ENCODE measurements at places on chromosomes 7 and 10.

DNA sequence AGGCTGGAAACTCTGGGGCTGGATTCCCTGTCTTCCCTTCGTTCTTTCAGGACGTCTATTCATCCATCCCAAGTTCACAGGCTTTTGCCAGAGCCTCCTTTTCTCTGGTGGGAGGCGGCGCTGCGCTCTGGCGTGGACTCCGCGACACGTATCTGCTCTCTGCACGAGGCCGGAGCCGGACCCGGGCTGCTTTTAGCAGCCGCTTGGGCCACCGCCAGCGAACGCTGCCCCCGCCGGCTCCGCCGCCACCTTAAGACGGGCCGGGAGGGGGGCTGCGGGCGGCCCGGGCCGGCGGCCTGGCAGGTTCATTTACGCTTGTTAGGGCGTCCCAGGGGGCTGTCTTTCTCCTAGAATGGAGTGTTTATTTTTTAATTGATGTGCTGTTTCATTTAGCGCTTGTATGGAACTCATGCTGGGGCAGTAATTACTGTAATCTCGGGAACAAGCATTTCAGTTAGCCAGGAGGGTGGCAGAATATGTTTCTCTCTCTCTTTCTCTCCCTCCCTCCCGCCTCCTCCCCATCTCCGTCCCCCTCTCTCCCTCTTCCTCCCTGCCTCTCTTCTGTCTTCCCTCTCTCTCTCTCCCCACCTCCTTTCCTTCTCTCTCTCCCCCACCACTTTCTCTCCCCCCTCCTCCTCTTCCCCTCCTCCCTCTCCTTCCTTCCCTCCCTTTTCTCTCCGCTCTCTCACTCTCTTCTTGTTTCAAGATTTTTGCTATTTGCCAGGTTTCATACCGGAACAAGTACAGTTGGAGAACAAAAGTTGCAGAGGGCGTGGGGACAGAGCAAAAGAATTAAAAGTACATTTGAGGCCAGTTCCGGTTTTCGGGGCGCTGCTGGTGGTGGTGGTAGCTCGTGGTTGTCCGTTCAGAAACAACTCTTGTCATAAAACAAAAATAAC lies 1.3 kb upstream of the FZD8 start:
- DNase-seq = no peak

DNA sequence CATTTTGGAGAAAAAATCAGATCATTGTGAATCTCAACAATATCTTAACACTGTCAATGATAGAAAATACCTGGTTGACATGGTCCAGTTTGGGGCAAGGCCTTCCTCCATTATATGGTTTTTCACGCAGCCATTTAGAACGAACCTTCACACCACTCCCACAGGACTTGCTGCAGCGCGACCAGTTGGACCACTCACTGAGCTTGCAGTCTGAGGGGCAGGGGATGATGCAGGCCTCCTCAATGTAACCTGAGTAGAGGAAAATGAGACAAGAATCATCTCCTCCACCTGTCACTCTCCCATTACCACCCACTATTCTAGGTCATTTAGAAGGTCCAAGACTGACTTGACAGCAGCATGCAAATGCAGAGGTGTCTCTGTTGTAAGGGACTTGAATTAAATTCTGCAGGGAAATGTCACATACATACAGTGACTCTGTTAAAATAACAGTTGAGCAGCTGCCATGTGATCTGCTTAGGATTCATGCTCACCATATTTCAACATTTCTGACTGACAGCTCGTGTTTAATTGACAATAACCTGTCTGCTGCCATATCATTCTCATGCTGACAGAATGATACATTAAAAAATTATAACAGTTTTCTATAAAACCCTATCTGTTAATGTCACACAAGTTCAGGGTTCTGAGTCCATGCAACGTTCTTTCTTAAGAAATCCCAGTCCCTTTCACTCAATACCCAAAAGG lies 403.0 kb downstream of the THSD7A start:
- DNase-seq = no peak

DNA sequence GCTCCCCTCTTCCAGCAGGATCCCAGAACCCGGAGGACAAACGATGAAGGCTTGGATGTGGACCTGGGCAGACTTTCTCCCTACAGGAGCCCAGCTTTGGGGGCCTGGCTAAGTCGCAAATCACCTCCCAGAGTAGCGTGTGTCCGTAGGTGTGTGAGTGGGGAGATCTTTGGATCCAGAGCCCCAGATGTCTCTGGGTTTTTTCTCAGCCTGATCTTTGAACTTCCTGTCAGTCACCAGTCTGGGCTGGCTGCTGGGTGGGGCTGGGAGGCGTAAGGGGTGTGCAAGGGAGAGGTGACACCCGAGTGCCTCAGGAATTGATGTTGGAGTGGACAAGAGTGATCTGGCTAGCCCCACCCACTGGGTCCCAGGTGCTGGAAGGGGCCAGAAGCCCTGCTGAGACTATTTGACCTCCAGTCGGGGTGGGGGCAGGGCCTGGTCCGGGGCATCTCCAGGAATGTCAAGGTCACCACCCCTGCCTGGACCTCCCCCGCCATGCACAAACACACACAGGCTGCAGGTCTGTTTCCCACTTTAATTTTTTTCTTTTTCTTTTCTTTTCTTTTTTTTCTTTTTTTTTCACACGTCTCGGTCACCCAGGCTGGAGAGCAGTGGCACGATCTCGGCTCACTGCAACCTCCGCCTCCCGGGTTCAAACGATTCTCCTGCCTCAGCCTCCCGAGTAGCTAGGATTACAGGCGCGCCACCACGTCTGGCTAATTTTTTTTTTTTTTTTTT lies at the start of gene MOGAT3:
TSS of gene MOGAT3 (minus strand) at position 175 of the 738 bp plus-strand sequence. CDS start 182 bp downstream, outside the sequence.
- no peak for DNase-seq

- DNase-seq = no peak
Measured at GRCh38 chr7:143013473-143013872, 13.5 kb downstream of the OR9A2 start.

GRCh38 chr7:50397971-50398324 lies 52.2 kb downstream of the FIGNL1 start:
- DNase-seq = no peak

DNA sequence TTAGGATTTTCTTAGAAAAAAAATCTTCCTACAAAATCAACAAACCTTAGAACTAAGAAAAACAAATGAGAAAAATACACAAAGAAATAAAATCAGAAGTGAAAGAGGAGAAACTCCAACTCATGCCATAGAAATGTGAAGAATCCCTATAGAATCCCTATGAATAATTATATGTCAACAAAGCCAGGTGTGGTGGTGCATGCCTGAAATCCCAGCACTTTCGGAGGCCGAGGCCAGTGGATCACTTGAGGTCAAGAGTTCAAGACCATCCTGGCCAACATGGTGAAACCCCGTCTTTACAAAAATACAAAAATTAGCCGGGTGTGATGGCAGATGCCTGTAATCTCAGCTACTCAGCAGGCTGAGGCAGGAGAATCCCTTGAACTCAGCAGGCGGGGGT lies 27.1 kb downstream of the ACSM6 start:
- DNase-seq = no peak

- DNase-seq = no peak
Measured at GRCh38 chr10:126430512-126430911, 42.2 kb upstream of the ADAM12 start.

GRCh38 chr7:29170781-29171180 lies 23.8 kb upstream of the CHN2 start:
- DNase-seq = no peak

- DNase-seq = no peak
Measured at GRCh38 chr7:46713868-46714596, 793.0 kb upstream of the IGFBP3 start.

GRCh38 chr10:13773043-13773442 lies 186.3 kb downstream of the PRPF18 start:
- DNase-seq = no peak

DNA sequence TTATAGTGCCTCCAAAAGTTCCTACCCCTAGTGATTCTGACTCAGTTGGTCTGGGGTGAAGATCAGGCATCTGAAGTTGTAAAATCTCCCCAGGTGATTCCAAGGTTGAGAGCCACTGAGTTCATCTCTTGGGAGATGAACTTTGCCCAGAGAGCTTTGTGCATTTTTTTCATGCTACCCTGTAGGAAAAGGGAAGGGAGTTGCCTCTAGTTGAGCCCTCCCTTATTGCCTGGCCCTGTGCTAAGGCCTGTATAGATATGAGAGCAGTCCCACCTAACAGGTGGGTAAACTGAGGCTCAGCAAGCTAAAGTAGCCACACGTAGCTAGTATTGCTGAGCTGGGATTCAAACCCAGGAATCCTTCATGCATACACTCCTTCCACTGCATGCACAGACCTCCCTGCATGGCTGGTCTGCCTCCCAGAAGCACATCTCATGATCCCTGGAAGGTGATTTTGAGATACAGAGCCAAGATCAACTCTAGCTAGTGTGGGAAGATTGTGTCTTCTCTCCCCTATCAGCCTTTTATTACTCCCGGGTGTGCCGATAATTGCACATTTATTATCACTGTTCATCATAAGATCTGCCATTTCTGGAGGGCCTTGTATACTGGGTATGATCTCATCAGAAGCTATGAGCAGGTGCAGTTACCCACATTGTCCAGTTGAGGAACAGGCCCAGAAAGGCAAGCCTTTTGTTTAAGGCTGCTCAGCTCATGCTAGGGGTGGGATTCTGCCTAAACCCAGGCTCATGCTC lies 47.0 kb downstream of the TBATA start:
- DNase-seq = no peak

DNA sequence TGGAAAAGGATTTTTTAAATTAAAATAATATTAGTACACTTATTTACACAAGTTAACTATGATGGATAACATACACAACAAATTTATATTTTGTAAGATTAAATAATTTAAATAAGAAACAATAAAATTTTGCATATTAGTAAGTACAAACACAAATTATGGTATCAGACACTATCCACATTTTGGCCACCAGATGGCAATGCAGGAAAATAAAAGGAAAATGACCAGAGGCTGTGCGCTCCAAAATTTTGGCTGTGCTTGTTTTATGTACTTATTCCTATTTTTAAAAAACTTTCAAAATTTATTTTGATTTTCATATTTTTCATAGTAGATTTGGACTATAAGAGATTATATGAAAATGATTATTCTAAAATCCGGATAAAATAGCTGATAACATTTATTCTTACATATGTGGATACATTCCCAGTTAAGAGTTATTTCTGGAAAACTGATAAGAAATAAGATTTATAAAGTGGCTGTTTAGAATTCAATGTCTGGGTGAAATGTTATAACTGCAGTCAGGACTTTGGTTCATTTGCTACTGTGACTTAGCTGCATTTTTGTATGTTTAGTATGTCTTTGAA lies 274.7 kb upstream of the HGF start:
- DNase-seq = no peak

- no peak for DNase-seq
Measured at GRCh38 chr7:16365177-16365576, 56.2 kb downstream of the CRPPA start.

- no peak for DNase-seq
Measured at GRCh38 chr10:7192061-7192460, 218.8 kb downstream of the SFMBT2 start.

- no peak for DNase-seq
Measured at GRCh38 chr7:92432299-92432946, 14.9 kb upstream of the GATAD1 start.

- no peak for DNase-seq
Measured at GRCh38 chr10:66151346-66151745, 774.5 kb upstream of the LRRTM3 start.

- no peak for DNase-seq
Measured at GRCh38 chr10:3570855-3571266, 214.1 kb downstream of the KLF6 start.

GRCh38 chr10:69446650-69447151 lies 4.6 kb upstream of the TSPAN15 start:
- no peak for DNase-seq

DNA sequence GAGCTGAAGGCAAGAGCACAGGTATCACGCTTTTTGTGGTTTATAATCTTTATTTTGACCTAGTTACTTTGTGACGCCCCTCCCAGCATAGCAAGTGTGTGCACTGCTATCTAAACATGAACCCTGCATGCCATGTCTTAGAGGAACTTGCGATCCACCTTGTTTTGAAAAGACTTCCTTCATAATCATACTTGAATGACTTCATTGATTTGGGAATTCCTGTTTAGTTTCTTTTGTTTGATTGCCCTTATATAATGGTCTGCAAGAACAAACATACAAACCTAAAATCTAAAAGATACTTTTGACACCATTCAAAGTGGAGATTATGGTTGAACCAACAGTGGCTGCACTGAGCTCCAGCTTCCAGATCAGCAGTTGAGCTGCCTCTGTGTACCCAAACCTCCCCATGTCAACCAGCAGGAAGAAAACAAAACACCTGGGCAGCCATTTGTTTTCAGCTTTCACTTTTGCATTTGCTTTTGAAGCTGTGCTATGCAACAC lies 132.6 kb downstream of the CELF2 start:
- no peak for DNase-seq

GRCh38 chr10:95456516-95456915 lies 104.7 kb downstream of the SORBS1 start:
- no peak for DNase-seq

DNA sequence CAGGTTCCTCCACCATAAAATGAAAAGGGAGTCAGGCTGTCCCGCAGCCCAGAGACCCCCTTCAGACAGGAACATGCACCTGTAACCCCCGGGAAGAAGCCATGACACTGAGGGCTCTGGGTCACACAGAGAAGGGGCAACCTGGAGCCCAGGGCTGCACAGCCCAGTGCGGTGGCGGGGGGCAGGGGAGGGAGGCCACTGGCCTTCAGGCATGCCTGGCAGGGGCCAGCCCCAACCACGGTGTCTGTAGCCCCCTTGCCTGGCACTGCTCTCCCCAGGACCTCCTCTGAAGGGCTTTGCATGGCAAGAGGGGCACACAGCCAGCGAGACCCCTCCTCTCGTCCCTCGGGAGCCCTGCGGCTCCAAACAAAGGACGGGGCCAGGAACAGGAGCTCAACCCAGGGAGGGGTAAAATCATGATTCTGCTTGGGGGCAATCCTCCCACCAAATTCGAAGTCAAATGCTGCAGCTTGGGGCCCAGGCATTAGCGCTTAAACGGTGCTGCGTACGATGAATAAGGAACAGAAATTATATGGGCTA lies 235.1 kb downstream of the MAD1L1 start:
- DNase-seq = no peak

GRCh38 chr7:129401228-129401966 lies 32.8 kb upstream of the STRIP2 start:
- no peak for DNase-seq

DNA sequence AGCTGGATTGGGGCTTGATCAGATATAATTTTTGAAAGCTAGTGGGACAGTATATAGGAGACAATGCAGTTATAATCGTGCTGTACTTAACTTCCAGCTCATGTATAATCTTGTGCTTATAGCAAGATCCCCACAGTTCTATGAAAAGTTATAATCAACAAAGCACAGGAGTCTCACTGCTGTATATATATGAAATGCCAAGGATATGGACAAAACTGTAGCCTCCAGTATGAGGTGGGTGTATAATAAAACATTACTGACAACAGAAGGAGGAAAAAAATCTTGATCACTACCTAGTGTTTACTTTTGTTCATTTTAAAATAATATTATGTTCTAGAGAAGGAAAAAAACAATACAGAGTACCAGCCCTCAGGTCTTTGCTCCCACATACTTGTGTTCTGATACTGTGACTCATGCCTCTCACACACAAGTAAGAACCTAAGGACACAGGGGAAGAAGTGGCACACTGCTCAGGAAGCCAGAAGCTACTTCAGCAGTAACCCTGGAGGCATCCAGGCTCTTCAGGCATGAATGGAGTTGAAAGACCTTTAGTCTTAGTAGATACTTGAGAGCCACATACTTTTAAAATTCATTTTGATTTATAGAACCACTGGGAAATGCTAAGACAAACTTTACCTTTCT lies 265.7 kb upstream of the IMMP2L start:
- DNase-seq = no peak

Measured in GM12892 (cell line).